ENCODE measurements at places on chromosomes 3 and 15.

DNA sequence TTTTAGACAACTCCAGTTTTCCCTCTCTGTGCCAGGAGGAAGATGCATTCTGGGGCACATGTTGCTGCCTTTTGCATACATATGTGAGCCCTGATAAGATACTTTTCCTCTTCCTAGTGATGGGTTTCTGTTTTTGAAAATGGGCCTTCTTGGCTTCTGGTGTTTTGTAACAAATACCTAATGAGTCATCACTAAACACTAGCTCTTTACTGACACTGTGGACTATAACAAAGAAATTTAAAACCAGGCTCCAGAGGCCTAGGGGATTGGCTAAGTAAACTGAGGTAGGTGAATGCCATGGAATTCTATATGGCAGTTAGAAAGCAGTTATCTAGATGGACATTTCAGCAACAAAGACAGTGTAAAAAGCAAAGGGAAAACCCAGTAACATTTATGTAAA is 93.4 kb upstream of the NR2E3 start:
- no peak for DNase-seq

- DNase-seq = peak; percentile 39
Measured at GRCh38 chr3:186931532-186932280, 1.4 kb downstream of the ST6GAL1 start.

- no peak for DNase-seq
Measured at GRCh38 chr3:98557324-98558010, 25.7 kb downstream of the GPR15 start.

GRCh38 chr15:98651581-98652220 is 3.4 kb downstream of the IGF1R start:
- DNase-seq = no peak

DNA sequence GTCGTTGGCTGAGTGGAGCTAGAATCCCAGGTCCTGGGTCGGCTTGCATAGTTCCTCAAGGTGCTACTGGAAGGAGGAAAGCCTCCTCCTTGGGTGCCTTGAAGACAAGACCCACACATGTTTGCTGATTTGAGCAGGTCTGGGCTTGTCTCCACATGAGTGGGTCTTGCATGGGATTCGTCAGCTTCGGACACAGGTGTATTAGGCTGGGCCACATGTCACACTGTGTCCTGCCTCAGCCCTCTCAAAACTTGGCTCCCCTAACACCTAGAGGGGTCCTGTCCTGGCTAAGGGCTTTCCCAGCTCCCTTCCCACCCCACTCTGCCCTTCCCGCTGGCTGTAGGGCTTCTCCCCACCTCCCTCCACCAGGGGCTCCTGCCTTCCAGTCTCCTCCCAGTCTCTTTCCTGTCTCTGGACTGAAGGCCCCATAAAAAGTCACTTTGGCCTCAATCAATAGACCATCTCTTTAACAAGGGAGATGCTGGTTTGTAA is 73.0 kb upstream of the ADPGK start:
- DNase-seq = no peak
